Adipocyte (in vitro differentiated cells): ENCODE measurements at places on chromosomes 1 and 21.
A peak's percentile ranks its signal among the peaks of the same experiment; 100 is the strongest.

GRCh38 chr1:117698398-117699160, 92.7 kb downstream of the TENT5C start:
- DNase-seq = no peak

DNA sequence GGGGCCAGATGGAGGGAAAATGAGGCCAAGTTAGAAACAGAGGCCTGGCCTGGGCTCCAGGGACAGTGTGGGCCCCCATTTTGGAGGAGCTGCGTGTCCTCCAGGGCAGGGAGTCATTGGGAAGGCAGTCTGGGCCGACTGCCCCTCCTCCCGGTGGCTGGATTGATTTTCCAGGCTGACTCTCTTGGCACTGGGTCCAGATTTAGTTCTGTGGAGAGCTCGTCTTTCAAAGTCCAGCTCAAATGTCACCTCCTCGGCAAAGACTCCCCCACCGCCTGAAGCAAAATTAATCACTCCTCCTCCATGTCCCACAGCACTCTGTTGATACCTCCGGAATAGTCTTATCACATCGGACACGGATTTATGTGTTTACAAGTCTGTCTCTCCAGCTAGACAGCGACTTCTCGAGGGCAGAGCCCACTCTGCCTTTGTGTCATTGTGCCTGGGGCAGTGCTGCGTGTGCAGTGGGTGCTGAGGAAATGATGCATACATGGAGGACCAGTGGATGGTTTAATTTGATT, 175.1 kb downstream of the CAMTA1 start:
- DNase-seq = peak; percentile 92

DNA sequence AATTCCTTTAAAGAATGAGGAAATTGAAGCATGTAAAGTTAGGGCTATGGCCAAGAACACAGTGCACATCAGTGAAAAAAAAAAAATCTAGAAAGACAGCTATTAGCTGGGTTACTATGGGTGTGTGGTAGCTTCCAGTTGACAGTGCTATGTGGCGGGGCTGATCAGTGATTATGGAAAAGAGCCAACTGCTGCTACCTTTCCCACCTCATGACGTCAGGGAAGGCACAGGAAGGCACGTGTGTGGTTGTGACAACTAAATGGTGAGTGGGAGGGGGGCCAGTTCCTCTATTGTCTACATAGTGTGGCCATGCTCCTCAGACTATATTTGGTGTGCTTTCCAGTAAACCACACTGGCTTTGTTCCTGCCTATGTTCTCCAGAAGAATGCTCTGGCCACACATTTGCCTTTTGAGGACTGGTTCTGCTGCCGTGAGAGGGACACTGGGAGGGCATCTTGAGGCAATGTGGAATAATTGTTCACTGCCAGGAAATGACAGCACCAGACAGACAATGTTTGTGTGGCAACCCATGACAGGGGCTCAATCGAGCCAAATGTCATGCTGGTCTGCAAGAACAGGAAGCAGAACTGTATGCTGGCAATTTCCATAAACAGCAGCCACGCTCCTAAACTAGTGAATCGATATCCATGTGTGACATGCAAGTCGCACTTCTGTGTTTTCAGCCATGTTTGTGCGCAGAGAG, 3.0 kb upstream of the SDE2 start:
- DNase-seq = no peak

DNA sequence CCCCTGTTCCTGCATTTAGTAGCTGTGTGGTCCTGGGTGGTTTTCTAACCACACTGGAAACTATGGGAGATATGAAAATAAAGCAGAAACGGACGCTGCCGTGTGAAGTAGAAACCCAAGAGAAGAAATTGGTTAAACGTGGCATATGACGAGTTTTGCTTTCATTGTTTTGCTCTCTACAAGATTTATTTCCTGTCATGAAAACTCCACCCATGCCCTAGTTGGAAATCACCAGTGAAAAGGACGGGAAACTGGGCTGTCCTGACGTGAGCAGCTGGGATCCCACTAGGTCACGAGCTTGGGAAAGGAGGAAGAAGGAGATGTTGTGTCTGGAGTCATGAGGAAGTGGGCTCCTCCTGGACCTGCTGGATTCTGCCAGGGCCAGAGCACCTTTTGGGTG, 120.8 kb upstream of the GADD45A start:
- no peak for DNase-seq

- DNase-seq = no peak
Observed at GRCh38 chr1:160625725-160626498, 20.9 kb downstream of the SLAMF1 start.

DNA sequence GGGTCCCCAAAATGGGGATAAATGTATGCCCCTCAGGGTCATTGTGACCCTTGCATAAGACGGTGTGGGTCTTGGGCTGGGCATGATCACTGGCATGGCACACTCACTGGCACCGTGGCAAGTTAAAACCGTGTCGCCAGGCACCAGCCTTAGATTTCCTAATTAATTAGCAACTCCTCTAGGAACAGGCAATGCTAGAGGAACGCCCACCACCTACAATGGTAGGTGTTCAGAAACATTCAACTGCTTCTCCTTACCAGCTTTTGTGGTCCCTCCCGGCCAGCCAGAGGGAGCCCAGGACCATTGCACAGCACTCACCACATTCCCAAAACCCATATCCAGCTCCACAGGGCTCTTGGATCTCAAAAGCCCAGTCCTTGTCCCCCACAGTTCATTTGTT, 36.4 kb downstream of the EPHA2 start:
- no peak for DNase-seq

- DNase-seq = no peak
Observed at GRCh38 chr1:79304131-79304530, 297.6 kb upstream of the ADGRL4 start.

DNA sequence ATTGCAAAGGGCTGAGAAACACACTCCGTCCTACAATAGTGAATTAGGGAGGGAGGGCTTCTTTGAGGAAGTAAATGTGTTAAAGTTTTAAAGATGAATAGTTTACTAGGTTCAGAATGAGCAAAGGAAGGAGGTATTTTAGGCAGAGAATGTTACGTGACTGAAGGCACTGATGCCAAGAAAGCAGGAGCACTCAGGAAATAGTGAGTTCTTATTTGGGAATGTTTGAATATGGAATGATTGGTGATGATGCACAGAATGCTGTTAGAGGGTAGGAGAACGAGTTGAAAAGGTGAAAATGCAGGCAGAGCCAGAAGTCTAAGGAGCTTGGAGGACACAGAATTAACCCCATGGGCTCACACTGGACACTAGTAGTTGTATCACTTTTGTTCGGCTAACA, 108.0 kb downstream of the NRIP1 start:
- DNase-seq = peak; percentile 55

DNA sequence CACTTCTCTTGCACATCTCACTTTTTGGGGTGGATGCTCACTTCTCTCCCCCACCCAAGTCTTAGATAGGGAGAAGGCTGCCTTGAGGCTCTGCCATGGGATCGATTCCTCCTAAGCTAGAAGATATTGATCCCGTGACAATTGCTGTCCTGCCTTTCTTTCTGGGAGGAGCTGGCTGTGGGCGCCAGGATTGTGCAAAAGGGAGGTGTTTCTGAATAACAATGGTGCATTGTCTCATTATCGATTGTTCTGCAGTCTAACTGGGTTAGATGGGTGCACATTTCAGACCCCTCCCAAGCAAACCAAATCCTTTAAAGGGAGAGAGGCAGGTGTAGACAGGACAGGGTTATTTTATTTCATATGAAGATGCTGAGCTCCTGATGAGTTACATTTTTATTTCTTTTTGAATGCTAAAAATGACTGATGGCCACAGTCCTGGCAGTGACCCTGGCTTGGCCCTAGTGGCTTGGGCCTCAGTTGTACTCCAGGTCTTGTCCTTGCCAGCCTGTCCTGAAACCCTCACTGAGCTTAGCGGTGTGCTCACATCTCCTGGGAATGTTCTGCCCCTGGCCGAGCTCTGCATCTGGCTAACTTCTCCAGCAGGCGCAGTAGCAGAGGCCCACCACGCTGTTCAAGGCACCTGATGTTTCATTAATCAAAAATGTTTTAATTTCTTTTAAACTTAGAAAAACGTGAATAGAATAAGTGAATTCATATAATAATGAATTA, 99.0 kb upstream of the KAZN start:
- DNase-seq = no peak

- DNase-seq = no peak
Observed at GRCh38 chr1:220697326-220697725, 7.2 kb downstream of the C1orf115 start.

DNA sequence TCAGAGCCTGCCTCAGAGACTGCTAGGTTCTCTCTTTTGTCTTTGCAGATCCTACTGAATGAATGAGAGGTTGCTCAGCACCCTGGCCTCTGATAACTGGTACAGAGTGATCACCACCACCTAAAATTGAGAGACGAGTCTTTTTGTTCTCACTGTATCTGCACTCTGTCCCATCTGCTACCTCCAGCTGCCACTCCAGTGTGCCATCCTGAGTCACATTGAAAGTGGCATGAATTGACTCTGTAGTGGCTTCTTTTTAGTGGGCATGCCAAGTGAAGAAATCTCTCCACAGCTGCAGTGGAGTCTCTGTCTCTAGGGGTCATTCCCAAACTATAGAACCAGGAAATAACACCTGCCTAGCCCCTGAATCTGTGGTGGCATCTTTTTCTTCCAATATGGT, 14.7 kb downstream of the CAMK1G start:
- no peak for DNase-seq

GRCh38 chr1:25813734-25814471, 5.9 kb upstream of the MTFR1L start:
- no peak for DNase-seq

- no peak for DNase-seq
Observed at GRCh38 chr1:29222686-29223085, 8.0 kb downstream of the MECR start.

- DNase-seq = no peak
Observed at GRCh38 chr1:76343356-76343755, 268.8 kb downstream of the ST6GALNAC3 start.
